Stimulated activated CD4-positive, alpha-beta T cell treated with anti-CD3 and anti-CD28 coated beads, Interleukin-1b, Interleukin-23, amount 100 ng/mL, for 1 hour (primary cell): ENCODE measurements at places on chromosomes 13 and 19.

DNA sequence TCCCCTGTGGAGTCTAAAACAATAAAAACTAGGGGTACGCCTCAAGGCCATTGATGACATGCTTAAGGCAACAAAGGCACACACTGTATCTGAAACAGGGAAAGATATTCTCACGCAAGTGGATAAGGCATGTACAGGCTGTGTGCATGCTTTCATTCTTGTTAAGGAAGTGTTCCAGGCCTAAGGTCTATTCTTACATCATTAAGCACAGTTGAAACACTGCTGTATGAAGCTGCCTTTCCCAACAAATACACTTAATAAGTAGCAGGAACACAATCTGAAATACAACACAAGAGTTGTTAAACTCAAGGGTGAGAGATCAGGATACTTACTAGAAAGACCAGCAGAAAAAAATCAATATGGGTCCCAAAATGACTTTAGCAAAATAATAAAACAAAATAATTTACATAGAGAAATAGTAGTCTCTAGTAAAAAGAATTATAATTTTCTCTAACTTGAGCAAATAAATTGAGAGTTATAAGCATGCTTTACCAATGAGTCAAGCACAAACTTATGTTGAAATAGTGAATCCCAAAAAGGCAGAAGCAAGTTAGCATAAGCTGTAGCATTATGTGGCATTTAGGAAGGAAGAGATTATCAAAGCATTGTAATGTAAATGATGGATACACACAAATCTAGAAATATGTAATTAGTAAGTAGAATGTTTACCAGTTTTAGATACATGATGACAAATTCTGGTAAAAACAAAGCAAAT is 796.9 kb downstream of the SLITRK1 start:
- no peak for DNase-seq

GRCh38 chr19:18234194-18234593 is 8.0 kb upstream of the PDE4C start:
- DNase-seq = no peak

DNA sequence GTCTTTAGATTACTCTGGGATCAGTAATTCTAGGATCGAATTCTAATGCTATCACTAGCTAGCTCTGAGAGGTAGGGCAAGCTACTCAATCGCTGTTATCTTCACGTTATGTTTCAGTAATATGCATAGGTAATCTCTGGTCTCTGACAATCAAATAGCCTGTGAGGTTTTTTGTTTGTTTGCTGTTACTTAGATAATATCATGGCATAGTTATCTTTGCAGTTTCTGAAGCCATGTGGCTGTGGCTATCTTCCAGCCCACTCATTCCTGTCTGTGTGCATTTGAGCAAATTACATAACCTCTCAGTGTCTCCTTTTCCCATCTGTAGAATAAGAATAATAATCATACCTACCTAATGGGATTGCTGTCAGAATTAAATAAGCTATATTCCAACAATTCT is 330.2 kb downstream of the PCDH9 start:
- no peak for DNase-seq

DNA sequence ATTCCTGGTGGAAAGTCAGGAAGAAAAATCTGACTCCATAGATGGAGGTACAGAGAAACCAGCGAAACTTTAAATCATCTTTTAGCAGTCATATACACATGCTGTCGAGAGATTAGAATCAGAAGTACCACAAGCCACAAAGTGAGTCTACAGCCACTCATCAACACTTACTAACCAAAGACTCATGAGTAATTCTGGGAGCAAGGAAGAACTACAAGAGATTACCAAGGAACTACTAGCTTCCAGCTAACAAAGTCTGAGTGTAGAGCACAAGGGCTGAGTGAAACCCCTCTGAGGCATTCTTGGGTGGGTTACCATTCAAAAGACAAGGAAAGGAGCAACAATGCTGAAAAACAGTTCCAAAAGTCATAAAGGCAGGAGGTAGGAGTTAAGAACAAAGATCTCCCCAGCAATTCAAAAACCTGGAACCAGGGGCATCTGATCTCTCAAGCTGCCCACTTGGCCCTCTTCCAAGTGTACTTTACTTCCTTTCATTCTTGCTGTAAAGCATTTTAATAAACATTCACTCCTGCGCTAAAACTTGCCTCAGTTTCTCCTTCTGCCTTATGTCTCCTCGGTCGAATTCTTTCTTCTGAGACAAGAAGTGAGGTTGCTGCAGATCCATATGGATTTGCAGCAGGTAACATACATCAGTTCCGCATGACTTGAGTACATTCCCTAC is 13.0 kb downstream of the RBM26 start:
- no peak for DNase-seq

- no peak for DNase-seq
These were observed 6.1 kb upstream of the LMNB2 start for GRCh38 chr19:2462635-2463421.
